ENCODE measurements at places on chromosomes 7 and 10.

DNA sequence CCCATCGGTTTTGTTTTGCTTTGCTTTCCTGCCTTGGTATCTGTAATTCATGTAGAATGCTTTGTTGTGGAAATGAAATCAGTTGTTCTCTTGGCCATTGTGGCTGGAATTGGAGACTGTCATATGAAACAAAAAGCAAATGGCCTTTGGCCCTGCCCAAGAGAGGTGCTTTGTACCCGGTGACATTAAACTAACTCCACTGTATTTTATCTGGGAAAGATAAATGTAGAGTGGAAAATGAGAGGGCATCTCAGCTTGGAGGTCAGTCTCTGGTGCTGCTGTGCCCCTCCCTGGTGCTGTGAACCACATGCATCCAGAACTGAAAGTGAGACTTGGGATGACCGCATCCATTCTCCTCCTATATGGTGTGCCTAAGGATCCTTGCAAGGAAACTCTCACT lies 75.4 kb downstream of the CDK1 start:
- no peak for DNase-seq

DNA sequence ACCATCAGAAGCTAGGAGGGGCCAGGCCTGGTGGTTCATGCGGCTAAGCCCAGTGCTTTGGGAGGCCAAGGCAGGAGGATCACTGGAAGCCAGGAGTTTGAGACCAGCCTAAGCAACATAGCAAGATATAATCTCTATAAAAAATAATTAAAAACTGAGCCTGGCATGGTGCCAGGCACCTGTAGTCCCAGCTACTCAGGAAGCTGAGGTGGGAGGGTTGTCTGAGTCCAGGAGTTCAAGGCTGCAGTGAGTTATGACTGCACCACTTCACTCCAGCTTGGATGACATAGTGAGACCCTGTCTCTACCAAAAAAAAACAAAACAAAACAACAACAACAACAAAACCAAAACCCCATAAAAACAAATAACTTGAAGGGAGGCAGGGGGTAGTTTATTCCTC lies 172.9 kb upstream of the FAM171A1 start:
- no peak for DNase-seq

- no peak for DNase-seq
Measured at GRCh38 chr7:11006291-11006690, 32.6 kb downstream of the PHF14 start.

- DNase-seq, result no peak
Measured at GRCh38 chr7:151342102-151342646, 562 bp downstream of the NUB1 start.

DNA sequence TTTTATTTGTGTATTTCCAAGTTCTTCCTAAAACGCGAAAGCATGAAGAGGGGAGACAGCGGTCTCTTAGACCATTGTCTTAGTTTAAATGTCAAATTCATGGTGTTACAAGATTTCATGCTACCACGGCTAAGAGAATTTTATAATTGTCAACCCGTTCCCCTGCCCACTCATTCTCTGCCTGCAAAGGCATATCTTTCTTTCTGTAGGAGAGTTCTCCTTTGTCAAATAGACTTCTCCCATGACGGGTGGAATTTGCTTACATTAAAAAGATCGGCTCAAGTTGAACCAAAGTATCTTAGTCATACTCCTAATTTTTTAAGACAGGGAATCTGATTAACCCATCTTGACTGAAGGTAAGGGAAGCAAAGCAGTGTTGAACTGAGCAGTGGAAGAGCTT lies 539.2 kb downstream of the REEP3 start:
- no peak for DNase-seq

GRCh38 chr10:97291357-97292096 lies 910 bp downstream of the ARHGAP19 start:
- DNase-seq, result peak; percentile 11

GRCh38 chr10:113754768-113755167 lies 3.3 kb downstream of the PLEKHS1 start:
- DNase-seq, result no peak

- DNase-seq, result no peak
Measured at GRCh38 chr10:125389648-125390047, 229.3 kb upstream of the CTBP2 start.

DNA sequence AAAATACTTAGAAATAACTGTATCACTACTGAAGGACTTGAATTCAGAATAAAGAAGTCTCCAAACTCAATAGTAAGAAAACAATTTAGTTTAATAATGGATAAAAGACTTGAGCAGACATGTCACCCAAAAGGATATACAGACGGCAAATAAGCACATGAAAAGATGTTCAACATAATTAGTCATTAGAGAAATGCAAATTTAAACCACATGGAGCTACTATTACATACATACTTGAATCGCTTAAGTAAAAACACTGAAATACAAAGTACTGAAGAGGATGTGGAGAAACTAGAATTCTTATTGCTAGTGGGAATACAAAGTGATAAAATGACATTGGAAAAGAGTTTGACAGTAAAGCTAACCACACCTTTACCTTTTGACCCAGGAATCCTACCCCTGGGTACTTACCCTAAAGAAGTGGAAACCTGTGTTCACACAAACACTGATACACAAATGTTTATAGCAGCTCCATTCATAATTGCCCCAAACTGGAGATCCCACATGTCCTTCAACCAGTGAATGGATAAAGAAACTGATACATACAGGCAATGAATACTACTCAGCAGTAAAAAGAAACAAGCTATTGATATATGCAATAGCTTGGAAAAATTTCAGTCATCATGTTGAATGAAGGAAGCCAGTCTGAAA lies 54.3 kb upstream of the NFKB2 start:
- no peak for DNase-seq

DNA sequence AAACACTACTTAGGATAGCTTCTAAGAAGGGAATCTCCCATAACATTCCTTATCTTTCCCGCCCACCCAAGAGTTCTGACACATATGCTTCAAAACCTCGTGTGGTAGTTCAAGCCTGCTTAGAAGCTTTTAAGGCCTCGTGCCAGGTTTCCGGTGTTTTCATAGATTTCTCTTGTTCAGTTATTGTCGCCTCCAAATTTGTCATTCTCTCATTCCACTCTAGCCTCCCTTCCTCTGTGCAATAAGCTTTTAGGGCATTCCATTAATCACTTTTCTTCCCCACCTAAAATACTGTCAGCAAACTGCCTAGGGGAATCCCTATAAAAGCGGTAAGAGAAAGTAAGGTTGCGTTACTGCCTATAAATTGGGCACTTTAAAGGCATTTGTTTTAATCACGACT lies 718 bp upstream of the BPGM start:
- no peak for DNase-seq

- peak; percentile 60 for DNase-seq
Measured at GRCh38 chr7:121994625-121995410, 121.9 kb downstream of the PTPRZ1 start.

- no peak for DNase-seq
Measured at GRCh38 chr10:70811881-70812280, 3.9 kb upstream of the SGPL1 start.

- DNase-seq, result no peak
Measured at GRCh38 chr7:54823776-54824175, 64.8 kb upstream of the SEC61G start.

DNA sequence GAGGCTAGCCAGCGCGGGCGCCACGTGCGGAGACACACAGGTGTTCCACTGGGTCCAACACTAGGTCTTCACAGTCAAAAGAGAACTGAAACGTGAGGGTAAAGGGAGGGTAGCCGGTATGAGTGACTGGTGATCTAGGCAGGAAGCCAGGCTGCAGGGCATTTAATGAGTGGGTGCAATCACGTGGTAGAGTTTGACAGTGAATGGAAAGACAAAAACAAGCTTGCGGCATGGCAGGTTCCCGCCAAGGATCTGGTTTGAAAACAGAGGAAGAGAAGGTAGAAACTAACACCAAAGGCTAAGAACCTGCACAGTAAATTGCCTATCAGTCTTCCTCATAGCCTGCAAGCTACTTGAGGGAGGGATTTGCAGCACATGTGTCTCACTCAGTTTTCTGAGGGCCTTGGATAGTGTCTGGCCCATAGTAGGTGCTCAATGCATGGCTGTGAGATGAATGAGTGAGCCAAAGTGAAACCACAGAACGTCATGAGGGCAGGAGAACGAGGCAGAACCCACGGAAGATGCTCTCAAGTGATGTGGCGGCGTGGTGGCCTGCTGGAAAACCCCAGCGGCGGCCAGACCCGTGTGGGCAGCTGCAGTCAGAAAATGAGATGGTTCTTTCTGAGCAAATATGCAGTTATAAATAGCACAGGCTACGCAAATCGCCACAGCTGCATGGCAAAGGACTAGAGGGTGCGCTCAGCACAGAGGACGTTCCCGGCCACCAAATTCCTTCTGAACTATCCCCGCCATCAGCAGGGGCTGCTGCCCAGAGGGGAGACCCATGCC lies 183.6 kb upstream of the NFE2L3 start:
- no peak for DNase-seq

DNA sequence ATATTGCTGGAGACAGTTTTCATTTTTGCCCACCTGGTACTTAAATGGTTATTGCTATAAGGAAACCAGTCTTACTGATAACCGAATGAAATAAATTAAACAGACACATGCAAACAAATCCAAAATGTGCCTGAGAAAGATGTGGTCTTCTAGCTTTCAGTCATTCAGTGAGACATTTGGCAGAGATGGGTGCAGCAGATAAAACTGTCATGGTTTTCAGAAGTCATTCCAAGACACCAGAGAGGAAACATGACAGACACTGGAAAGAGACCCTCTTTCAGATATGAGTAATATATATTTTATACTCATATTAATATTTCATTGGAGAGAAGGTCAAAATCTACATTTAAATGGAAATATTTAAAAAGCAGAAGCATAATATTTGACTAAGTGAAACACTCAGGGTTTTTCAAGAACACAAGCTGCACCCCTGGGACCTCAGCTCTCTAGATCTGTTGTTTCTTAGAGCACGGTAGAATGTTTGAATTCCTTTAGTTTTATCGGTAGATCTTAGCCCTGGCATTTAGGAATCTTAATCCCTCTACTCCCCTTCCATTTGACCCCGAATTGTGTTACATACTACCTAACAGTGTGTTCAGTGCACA lies 246.1 kb downstream of the AUTS2 start:
- DNase-seq, result no peak

GRCh38 chr7:151727579-151728285 lies 149.2 kb downstream of the PRKAG2 start:
- no peak for DNase-seq

DNA sequence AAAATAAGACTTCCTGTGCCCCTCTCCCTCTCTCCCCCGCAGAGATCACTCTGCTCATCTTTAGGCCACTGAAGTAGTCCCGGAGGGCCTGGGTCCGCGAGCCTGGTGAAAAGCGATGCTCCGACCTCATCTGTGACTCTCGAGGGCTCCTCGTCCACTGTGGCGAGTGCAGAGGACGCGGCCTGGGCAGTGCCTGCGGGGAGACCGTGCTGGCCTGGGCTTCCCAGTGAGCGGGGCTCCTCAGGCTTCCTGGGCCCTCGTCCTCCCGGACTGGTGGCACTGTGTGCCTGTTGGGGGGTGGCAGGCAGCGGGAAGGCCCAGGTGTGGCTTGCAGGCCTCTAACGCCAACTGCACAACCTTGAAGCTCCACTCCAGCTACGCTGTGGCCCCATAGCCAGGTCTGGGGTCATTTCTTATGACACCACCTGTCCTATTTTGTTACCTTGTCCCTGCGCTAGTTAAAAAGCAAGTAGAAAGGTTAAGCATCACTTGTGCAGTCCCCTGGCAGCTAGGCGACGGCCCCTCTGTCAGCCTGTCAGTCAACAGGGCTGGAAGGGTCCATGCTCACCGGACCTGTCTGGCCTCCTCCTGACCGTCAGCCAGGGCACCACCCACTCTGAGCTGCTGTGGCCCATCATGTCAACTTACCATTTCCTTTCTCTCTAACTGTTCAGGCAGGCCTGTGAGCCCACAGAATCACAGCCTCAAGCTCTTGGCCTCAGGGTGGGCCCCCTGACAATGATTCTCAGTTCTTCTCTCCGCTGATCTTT lies 20.5 kb downstream of the MNX1 start:
- DNase-seq, result no peak

- no peak for DNase-seq
Measured at GRCh38 chr7:45268013-45268412, 110.4 kb downstream of the RAMP3 start.

DNA sequence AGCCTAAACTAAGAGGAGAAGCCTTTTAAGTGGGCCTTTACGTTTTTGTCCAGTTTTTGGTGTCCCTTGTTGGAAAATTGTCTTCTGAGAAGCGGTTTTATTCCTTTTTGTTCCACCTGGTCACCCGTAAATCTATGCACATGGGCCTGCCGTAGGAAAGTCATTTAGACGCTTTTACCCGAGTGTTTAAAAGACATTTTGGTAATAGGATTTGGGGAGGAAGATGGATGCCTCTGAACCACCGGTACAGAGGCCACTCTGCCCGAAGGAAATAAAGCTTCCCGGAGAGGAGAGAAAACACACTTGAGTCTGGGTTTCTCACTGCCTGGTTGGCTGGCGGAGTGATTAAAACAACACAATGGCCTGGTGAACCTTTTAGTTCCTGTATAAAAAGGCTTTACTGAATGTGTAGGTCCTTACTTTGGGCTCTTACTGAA lies 760 bp downstream of the THNSL1 start:
- DNase-seq, result peak; percentile 58

DNA sequence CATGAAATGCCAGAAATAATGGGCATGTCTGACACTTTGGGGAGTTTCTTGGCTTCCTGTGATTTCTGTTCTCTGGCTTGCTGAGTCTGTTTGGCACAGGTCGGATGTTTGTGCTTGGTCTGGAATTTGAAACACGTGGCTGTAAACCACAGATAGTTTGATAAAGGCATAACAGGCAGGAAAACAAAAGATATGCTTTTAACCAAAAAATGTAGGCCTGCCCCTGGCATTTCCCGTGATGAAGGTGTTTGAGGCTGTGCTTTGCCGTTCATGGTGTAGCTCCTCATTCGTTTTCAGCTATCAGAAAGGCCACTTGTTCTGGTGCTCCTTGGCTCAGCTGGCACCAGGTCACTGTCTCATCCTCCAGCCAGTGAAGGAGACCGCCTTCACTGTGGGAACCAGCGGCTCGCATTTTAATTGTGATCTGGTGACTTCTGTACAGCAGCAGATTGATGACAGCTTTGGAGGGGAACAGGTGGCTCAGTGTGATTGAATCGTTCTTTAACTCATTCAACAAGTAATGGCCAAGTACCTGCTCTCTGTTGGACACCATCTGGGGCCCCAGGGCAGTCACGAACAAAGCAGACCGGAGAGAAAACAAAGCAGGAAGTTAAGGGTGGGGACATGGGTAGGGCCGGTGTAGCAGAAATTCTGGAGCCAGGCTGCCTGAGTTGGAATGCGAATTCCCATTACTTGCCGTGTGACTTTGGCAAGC lies 111.5 kb downstream of the CCNY start:
- peak; percentile 69 for DNase-seq

- no peak for DNase-seq
Measured at GRCh38 chr7:100356416-100357068, 1.4 kb upstream of the PILRB start.

DNA sequence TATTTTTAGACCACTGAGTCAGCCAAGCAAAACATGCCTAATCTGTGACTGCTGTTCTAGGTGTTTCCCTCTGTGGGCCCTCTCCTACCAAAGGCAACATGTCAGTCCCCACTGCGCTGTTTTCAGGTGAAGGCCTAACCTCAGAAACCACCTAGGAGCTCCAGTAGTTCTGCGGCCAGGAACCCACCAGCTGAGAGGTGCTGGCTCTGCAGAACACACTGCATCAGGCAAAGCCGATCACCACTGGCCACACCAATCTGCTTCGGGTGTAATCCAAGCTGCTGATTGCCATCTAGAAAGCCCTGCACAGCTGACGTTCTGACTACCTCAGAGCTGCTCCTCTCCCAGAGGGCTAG lies 14.9 kb downstream of the CAMK2G start:
- no peak for DNase-seq
